Hypothalamus (tissue), 51 donors: ENCODE measurements at places on chromosomes 13 and 19.
A peak's percentile ranks its signal among the peaks of the same experiment; 100 is the strongest.

GRCh38 chr19:47756953-47757608, 11.7 kb downstream of the NOP53 start:
- DNase-seq: no peak

DNA sequence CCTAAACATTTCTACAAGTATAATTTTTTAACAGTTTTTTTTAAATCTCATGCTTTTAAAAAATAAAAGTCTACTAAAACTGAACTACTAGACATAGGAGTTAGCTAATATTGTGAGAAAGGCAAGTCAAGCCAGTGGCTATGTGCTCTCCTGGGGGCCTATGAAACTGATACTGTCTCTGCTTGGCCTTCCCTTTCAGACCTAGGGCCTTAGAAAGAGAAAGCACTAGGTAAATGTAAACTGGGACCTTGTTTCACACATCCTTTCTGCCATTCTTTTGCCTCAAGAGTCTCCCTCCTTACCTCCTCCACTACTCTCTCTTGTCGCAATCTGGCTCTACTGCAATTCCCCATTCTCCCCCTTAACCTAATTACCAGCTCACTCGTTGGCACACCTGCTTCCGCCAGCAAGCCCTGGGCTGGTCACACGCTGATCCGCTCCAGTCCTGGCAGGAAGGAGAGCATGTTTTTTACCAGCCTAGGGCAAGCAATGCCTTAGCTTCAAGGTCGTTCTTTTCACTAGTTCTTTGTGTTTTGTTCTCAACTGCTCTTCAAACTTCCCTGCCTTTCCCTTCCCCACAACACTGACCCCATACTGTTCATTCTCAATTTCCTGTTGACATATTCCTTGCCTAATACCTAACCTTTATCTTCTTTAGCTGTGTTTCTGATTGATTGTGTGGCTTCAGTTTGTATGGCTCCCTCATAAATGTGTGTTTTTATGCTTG, 23.1 kb downstream of the TBC1D4 start:
- no peak for DNase-seq

DNA sequence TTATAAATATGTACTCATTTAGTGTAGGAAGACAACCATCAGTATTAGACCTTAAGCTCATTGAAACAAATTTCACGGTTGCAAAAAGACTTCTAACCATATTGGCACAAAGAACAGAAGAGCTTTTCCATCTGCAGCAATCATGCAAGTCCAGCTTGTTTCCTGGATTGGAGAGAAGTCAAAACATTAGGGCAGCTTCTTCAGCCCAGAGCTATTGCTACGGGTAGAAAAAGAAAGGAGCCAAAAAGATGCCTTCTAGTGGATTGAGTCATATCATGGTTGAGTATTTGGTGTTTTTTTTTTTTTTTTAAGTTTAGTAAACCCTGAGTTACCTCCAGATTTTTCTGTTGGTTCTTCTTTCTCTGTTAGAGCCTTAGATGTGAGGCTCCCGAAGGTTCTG, 99.8 kb downstream of the WDFY2 start:
- no peak for DNase-seq

GRCh38 chr13:99528547-99528946, 27.3 kb downstream of the TM9SF2 start:
- DNase-seq: no peak

GRCh38 chr13:79936368-79937136, 404.4 kb downstream of the SPRY2 start:
- DNase-seq: peak; percentile 34

DNA sequence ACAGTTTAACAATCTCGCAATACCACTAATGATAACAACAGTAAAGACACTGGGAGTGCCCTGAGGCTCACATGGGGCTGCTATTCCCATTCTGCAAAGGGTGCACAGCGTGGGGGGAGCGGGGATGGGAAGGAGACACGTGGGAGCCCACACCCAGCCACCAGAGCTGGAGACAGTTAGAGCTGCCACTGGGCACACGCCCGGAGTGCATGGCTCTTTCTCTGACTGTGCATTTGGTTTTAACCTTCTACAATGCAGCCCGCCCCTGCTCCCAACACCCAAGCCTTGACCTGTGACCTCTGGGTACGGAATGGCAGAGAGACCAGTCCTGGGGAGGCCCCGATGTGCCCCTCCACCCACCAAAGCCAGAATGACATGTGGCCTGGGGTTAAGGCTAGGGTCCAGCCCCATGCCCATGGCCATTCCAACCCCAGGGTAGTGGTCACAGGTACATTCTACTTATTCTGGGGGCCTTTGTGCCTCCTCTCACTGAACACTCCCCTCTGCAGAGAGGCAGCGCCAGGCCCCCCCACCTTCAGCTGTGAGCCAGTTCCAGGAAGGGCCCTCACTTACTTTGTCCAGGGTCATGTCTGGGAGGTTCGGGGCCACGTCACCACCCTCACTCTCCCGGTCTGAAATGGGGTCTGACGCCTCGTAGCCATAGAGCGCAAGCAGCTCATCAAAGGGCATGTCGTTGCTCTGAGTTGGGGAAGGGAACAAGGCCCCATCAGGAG, 17.1 kb downstream of the MIER2 start:
- DNase-seq: no peak

GRCh38 chr19:33957804-33958203, 161.1 kb downstream of the KCTD15 start:
- DNase-seq: no peak

DNA sequence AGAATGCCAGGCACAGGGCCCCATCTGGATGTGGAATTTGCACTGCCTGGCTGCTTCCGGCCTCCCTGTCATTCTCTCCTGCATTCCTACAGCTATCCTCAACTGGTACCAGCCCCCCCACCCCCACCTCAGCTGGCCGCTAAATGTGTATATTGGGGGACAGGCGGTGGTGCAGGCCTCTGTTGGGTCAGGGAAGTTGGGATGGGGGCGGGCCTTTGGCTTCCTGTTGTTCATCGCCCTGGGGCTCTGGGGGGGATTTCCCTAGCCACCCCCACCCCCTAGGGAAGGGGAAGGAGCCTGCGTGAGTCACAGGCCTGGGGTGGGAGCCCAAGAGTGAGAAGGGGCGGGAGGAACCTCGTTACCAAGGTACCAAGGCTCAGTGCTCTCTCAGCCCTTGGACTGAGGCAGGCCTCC, 10.6 kb downstream of the POU2F2 start:
- DNase-seq: peak; percentile 8

DNA sequence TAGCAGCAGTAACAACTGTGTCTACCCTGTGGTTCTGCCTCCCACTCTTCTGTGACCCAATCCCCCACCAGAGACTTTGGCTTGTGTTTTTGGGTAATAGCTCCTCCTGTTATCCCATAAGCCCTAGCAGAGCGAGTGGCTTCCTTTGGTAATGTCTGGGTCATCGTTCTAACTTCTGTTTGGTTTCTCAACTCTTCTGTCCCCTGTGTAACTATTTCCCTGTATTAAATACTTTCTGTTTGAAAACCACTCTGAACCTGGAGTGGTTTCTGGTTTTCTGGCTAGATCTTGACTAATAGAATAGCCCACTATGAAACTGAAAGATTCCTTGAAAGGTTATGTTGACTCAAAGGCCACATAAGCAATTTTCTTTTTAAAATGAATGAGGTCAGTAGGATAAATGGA, 350.0 kb downstream of the DCT start:
- DNase-seq: no peak

- DNase-seq: no peak
Observed at GRCh38 chr13:52925251-52925650, 76.8 kb upstream of the PCDH8 start.

- no peak for DNase-seq
Observed at GRCh38 chr13:29888306-29888705, 37.9 kb upstream of the UBL3 start.

DNA sequence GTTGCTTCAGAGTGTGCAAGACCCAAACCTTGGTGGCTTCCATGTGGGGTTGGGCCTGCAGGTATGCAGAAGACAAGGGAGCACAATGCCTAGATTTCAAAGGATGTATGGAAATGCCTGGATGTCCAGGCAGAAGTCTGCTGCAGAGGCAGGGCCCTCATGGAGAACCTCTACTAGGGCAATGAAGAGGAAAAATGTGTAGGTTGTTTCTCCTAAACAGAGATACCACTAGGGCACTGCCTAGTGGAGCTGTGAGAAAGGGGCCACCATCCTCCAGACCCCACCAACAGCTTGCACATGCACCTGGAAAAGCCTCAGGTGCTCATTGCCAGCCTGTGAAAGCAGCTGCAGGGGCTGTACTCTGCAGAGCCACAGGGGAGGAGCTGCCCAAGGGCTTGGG, 532.6 kb upstream of the GPC6 start:
- no peak for DNase-seq

DNA sequence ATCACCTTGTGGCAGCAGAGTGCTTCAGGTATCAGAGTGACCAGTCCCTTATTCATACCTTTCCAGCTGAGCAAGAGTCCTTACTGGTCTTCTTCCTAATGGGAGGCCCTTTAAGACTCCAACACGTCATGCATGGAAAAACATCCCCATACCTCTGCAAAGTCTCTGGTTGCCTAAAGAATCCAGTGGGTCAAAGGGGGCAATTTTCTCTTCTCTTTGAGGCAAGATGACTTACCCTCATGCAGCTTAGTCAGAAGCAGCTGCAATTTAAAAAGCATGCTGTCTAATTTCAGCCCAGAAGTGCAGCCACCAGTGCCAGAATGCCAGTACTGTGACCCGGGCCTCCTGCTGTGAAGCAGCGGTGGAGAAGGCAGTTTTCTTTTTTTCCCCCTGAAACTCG, 18.7 kb downstream of the PPP5C start:
- DNase-seq: no peak

DNA sequence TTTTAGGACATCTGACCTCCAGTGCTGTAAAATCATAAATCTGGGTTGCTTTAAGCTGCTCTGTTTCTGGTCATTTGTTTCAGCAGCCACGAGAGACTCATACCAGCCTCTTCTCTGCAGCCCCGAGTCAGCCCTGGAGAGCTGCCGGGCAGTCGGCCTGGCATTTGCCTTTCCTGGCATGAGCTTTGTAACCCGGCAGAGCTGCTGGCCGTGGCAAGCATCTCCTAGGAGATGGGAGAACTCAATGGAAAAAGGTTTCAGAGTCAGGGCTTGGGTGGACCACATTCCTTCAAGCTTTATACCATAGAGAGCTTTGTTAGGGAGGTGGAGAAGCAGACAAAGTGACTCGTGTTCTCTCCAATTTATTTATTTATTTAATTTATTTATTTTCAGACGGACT, 21.6 kb upstream of the CCL25 start:
- DNase-seq: no peak

GRCh38 chr19:9945319-9945966, 9.1 kb upstream of the OLFM2 start:
- DNase-seq: no peak

DNA sequence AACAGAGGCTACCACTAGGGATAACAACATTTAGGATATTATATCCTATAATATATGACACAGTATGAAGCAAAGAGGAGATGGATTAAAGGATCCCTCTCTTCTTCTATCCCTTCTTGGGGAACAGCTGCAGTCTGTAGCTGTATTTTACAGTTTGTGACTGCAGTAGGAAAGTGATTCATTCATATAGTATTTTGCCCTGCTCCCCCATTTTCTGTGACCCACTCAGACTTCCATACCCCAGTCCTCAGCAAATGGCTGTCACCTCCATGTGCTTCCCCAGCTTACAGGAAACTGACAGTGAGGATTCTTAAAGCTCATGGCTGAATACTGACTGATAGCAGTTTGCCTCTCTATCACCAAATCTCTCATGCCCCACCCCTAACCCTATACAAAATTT, 27.5 kb downstream of the MICU2 start:
- no peak for DNase-seq
